NCI-H187 treated with DMSO at 0.1 percent for 48 hours (cell line): ENCODE measurements at places on chromosomes 13 and 19.

DNA sequence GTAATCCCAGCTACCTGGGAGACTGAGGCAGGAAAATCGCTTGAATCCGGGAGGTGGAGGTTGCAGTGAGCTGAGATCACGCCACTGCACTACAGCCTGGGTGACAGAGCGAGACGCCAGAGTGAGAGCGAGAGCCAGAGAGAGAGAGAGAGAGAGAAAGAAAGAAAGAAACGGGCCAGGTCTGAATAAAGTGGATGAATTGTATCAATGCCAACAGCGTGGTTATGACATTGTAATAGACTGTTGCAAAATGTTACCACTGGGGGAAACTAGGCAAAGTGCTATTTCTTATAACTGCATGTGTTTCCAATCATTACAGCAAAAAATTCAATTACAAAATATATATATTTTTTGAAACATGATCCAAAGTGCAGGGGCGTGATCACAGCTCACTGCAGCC lies 11.8 kb upstream of the BTBD2 start:
- DNase-seq = no peak

GRCh38 chr13:74825152-74825937 lies 656.6 kb downstream of the TBC1D4 start:
- no peak for DNase-seq

DNA sequence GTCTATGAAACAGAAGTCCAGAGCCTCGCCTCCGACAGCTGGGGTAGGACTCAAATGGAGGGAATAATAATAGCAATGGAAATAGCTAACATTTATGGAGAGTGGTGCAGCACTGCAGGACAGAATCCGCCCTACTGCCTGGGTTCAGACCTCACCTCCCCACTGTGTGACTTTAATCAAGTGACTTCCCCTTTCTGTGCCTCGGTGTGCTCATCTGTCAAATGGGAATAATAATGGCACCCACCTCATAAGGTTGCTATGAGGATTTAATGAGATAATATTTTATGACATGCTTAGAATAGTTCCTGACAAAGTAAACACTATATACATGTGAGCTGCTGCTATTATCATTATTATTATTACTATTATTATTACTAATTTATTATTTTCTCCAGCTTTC lies 3.2 kb downstream of the LRFN1 start:
- no peak for DNase-seq

- no peak for DNase-seq
Observed at GRCh38 chr13:43838909-43839308, 40.6 kb downstream of the CCDC122 start.

GRCh38 chr19:35713506-35713850 lies 4.3 kb upstream of the KMT2B start:
- no peak for DNase-seq

DNA sequence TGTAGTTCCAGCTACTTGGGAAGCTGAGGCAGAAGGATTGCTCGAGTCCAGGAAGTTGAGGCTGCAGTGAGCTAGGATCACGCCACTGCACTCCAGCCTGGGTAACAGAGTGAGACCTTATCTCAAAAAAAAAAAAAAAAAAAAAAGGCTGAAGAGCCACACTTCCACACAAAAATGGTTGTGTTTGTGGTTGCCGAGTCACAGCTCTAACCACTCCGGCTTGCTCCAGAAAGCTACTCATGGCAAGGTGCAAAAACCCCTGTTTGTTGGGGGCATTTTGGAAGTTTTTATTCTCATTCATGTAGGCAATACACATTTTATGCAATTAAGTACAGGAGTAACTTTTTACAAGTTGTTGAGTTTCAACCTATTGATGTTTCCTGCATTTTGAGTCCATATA lies 93.5 kb downstream of the INSR start:
- DNase-seq = no peak

- peak; percentile 23 for DNase-seq
Observed at GRCh38 chr13:79287939-79288795, 117.9 kb downstream of the RBM26 start.

DNA sequence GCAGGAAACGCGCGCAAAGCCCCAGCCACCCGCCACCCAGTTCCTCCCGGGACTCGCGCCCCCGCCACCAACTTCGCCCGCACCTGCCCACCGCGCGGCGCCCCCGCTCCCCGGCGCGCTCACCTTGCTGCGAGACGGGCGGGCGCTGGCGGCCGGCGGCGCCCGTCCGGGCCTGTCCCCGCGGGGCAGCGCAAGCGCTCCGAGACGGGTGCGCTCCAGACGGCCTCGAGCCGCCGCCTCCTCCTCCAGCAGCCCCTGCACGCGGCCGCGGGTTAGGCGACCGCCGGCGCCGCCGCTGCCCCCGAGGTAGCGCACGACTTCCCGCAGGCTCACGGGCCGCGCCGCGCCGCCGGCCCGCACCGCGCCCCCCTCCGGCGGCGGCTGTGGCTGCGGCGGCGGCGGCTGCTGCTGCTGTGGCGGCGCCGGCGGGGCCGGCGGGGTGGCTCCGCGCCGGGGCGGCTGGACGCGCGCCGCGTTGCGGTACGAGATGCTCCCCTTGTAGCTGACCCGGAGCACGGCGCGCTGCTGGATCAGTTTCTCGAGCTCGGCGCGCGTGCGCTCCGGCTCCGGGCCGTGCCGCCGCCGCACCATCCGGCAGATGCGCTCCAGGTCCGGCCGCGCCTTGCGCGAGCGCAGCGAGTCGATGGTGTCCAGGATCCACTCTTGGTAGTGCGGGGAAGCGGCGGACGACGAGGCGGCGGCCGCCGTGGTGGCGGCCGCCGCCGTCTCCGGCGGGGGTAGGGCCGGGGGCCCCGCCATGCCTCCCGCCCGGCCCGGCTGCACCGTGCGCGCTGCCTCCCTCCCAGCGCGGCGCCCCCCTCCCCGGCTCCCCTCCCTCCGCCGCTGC lies 666 bp downstream of the SAMD1 start:
- no peak for DNase-seq

DNA sequence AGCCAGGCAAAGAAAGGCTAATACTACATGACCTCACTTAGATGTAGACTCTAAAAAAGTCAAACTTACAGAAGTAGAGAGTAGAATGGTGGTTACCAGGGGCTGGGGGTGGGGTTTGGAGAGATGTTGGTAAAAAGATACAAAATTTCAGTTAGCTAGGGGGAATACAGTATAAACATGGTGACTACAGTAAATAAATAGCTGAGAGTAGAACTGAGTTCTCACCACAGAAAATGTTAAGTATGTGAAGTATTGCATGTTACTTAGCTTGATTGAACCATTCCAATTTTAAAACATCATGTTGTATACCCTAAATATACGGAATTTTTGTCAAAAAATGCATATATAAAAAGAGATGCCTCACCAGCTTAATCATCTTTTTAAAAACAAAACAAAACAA lies 67.5 kb upstream of the DOCK9 start:
- no peak for DNase-seq

DNA sequence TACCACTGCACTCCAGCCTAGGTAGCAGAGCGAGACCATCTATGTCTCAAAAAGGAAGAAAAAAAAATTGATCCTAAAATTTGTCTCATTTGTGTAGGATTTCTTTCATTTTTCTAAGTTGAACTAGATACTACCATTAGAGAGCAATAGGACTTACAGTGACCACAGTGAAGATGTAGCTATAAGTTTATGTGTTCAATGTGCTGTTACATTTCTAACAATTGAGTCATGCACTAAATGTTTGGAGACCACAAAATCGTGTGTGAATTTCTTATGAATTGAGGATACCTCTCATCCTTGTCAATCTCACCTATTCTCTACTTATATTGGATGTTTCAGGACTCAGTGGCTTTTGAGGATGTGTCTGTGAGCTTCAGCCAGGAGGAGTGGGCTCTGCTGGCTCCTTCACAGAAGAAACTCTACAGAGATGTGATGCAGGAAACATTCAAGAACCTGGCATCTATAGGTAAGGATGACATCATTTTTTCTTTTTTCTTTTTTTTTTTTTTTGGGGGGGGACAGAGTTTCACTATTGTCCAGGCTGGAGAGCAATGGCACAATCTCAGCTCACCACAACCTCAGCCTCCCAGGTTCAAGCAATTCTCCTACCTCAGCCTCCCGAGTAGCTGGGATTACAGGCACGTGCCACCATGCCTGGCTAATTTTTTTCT lies 12.8 kb downstream of the ZNF791 start:
- DNase-seq = no peak

DNA sequence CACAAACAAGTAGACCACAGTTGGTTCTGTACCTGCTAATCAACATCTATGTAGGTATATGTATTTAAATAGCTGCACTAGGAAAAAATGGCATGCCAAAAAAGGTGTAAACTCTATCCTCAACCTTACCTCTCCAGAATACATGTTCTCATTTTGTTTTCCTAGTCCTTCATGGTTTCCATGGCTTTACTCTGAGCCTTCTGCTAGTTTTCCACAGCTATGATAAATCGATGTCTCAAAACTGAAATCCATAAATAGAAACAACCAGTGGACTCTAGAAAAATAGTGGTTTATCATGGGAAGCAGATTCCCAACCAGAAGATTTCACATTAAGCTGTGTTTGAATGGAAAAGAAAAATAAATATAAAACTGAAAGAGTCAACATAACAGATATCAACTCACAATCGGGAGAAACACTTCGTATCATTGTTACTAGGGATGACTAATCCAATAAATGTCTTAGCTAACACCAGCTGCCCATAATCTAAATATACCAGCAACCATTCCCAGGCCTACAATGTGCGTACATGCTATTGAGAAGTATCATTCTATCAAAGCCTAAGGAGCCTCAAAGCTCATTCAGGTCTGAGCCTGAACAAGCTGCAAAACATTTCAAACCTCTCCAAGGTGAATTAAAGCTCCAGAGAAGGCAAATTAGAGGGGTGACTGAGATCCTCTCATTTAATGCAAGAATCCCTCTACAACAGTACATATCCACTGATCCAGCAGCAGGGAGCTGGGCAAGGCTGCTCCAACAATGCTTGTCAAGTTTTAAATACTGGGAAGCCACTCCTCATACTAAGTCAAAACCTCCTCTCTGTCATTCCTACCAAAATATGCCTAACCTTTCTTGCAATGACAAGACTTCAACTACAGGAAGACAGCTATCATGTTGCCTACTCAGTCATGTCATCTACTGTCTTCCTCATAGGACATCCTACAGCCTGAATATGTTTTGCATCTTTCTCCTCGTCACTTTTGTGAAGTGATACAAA lies 90.2 kb downstream of the KCTD12 start:
- DNase-seq = no peak

- DNase-seq = no peak
Observed at GRCh38 chr19:52658595-52658994, 20.4 kb upstream of the ZNF83 start.

DNA sequence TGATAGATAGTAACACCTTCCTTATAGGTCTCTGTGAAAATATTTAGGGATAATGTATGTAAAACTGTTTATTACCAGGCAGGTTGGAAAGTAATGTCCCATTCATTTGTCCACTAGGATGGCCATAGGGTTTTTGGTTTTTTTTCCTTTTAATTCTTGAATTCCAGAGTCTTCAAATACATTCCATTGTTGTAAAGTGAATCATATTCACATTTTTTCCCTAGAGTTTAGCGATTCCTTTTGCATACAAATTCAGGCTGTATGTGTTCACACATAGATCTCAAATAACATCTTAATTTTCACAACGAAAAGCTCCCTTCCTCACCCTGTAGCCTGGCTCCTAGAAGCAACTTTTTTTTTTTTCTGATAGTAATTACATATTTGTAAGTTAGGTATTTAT lies 1.8 kb upstream of the ZNF557 start:
- no peak for DNase-seq

DNA sequence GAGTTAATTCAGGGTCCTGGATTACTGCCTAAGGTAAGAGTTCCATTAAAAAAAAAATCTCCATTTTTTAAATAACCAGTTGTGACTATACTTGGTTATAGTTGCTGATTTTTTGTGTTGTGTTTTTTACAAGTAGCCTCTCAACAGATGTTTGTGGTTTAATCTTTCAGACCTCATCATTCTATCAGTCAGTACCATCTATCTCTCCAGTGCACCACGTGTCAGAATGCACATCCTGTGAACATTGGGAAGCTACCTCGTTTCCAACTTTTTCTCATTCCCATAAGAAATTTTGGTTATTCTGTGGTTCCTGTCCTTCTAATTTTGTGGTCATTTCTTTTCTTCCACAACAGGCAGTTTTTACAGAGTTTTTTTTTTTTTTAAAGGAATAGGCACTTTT lies 39.2 kb downstream of the WDFY2 start:
- no peak for DNase-seq

GRCh38 chr13:77692746-77693448 lies 4.6 kb upstream of the SLAIN1 start:
- no peak for DNase-seq

DNA sequence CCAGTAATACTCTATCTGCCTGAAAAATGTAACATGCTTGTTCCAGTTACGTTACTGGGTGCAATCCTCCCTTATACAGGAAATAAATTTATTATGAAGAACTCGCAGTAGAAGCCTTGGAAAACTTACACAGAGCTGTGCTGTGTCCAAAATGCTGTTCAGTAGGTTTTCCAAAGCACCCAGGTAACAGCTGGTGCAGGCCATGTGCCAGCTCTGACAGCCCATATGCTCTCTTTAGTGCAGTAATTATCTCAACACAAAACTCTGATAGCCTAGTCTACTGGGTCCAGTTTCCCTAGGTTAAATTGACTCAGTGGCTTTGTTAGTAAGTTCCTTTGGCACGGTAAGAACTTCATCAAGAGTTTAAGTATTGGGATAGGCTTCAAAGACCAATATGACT lies 120.7 kb upstream of the OBI1 start:
- no peak for DNase-seq

GRCh38 chr13:39684531-39685137 lies 29.2 kb downstream of the COG6 start:
- DNase-seq = no peak

DNA sequence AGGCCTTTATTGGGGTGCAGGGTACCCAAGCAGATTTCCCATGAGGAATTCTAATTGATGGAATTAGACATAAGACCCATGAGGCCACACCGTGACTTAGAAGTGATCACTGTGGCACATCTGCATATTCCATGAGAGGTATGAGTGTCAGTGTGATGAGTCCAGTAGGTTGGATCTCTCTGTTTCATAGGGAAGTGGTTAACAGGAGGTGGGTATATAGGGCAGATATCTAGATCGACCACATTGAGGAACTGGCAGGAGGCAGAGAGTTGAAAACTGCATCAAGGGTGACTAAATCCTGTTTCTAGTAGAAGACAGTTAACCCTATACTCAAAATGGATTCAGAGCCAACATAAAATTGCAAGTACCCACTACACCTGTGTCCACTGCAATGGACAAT lies 68.6 kb upstream of the MIR17HG start:
- no peak for DNase-seq

GRCh38 chr13:107852072-107852471 lies 363.3 kb downstream of the LIG4 start:
- DNase-seq = no peak
